PC-3 (cell line): ENCODE measurements at places on chromosomes 13 and 19. TPM values are rescaled to one million over a fixed set of nuclear protein-coding genes. Genes with fewer than 3 reads are reported as not detected.

DNA sequence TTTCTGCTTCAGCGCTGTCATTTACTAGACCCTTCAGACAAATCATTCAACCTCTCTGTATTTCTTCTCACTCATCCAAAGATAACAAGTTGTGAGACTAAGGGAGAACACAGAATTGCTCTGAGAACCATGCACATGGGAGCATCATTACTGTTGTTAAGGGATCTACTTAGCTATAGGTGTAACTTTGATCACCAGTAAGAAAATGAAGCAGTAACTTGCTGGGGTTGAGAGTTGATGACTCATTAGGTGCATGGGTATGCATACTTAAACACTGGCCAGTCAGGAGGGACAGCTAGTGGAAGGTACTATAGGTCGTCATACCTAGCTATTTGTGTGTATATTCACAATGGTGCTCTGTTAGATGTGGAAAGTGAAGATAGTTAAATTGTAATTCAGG, 61.5 kb downstream of the B3GLCT start:
- H3K27ac ChIP-seq = no peak overlapping the region
- H3K4me3 ChIP-seq = no peak overlapping the region
- H3K27me3 ChIP-seq = no peaks in the 10 kb centered on the region
- no peaks in the 10 kb centered on the region for H3K4me1 ChIP-seq

GRCh38 chr19:42122691-42123607, 9.3 kb downstream of the POU2F2 start:
- H3K27ac ChIP-seq = no peak overlapping the region
- H3K4me3 ChIP-seq = no peak overlapping the region
- H3K36me3 ChIP-seq = no peaks in the 10 kb centered on the region
- H3K4me1 ChIP-seq = peaks cover 14% of the 10 kb centered on the region
- H3K27me3 ChIP-seq = no peaks in the 10 kb centered on the region

The MBD3L2 gene
- total RNA-seq = not detected in 2 replicates

The TSKS gene
- not detected in 2 replicates for total RNA-seq

The COX6B2 gene
- total RNA-seq = 0.80 and 2.4 TPM in 2 replicates

- no peaks in the 10 kb centered on the region for H3K36me3 ChIP-seq
- H3K4me1 ChIP-seq = no peaks in the 10 kb centered on the region
- no peak overlapping the region for H3K27ac ChIP-seq
Measured at GRCh38 chr13:96540670-96541069, 450.8 kb downstream of the HS6ST3 start.

DNA sequence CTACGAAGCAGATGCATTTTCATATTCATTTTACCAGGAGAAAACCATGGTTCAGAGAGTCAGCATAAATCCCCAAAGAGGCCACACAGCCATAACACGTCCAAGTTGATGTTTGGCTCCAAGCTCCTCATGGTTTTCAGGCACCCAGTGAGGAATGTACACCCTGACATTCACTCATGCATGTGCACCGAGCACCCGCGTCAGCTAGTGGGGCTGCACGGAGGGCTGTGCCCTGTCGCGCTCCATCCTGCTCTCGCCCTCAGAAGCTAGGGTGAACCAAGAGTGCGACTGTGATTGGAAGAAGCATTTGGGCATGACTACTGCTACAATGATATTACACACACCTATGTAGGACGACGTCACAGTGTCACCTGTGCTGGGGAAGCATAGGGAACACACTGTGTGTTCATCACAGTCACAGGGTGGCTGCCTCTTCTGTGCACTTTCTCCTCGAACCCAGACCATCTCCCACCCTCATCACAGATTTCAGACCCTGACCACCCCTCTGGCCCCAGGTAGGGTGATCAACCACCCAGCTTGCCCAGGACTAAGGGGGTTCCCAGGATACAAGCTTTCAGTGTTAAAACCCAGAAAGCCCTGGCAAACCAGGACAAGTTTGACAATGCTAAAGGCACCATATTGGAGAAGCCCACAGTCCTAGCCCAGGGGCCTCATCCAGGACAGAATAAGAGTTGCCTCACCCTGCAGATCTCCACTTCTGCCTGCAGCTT, 148.6 kb upstream of the ZNF507 start:
- no peak overlapping the region for H3K4me3 ChIP-seq
- H3K36me3 ChIP-seq = no peaks in the 10 kb centered on the region
- H3K27ac ChIP-seq = no peak overlapping the region
- H3K4me1 ChIP-seq = no peaks in the 10 kb centered on the region
- no peaks in the 10 kb centered on the region for H3K27me3 ChIP-seq

GRCh38 chr13:29129616-29130015, 309.5 kb downstream of the MTUS2 start:
- H3K36me3 ChIP-seq = no peaks in the 10 kb centered on the region
- H3K27ac ChIP-seq = no peak overlapping the region
- peaks cover 18% of the 10 kb centered on the region for H3K27me3 ChIP-seq

- no peak overlapping the region for H3K27ac ChIP-seq
- no peak overlapping the region for H3K4me3 ChIP-seq
- no peaks in the 10 kb centered on the region for H3K4me1 ChIP-seq
- no peaks in the 10 kb centered on the region for H3K36me3 ChIP-seq
- no peak for DNase-seq
Measured at GRCh38 chr13:85597790-85598500, 201.3 kb downstream of the SLITRK6 start.

- H3K4me1 ChIP-seq = peaks cover 52% of the 10 kb centered on the region
- no peak overlapping the region; the same call in 1 of the 2 replicates for H3K4me3 ChIP-seq
- H3K27ac ChIP-seq = peak overlapping the region; percentile 99
- H3K27me3 ChIP-seq = no peaks in the 10 kb centered on the region
- H3K36me3 ChIP-seq = peaks cover 12% of the 10 kb centered on the region
- peak; percentile 95 for DNase-seq
Measured at GRCh38 chr19:46373491-46374359, 26.8 kb downstream of the PPP5C start.

DNA sequence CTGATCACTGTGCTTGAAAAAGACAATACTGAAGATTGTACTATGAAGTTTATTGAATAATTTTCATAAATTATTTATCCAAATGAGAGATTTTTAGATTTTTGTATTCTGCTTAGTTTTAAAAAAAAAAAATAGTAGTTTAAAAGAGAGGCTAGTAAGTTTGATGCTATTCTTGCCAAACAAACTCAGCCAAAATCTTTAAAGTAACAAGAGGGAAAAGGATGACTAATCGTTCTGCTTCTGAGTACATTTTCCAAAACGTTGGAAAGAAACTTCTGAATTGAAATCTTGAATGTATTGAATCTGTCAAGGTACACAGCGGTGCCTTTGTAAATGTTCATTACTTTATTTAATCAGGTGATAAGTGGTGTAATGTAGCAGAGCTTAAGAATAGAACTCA, 34.4 kb downstream of the NUP58 start:
- H3K27ac ChIP-seq = no peak overlapping the region
- H3K27me3 ChIP-seq = no peaks in the 10 kb centered on the region

The SHKBP1 gene
- total RNA-seq = 43.0 and 63.2 TPM in 2 replicates

The DPF1 gene
- total RNA-seq = 7.7 and 8.1 TPM in 2 replicates

GRCh38 chr13:51229101-51229719, 7.0 kb downstream of the FAM124A start:
- no peaks in the 10 kb centered on the region for H3K36me3 ChIP-seq
- no peak for DNase-seq
- no peak overlapping the region for H3K27ac ChIP-seq
- no peaks in the 10 kb centered on the region for H3K4me1 ChIP-seq

The YJEFN3 gene
- total RNA-seq = 6.5 and 8.1 TPM in 2 replicates

DNA sequence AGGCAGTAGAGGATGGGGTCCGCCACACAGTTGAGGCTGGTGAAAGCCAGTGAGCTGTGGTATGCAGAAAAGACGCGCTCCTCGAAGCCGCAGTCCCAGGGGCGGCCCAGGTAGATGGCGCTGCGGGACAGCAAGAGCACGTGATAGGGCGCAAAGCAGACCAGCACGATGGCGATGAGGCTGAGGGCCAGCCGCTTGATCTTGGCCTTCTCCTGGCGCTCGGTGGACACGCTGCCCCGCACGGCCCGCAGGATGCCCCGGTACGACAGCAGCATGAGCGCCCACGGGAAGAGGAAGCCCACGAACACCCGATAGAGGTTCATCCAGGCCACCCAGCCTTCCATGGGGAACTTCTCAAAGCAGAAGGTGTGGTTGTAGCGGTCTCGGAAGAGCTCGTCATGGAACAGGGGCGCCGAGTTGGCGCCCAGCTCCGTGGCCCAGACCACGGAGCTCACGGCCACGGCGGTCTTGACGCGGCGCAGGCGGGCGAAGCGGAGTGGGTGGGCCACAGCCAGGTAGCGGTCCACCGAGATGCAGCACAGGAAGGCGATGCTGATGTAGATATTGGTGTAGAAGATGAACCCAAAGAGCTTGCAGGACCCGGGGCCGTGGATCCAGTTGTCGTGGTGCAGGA, 6.5 kb upstream of the OPA3 start:
- DNase-seq = no peak
- H3K4me1 ChIP-seq = peaks cover 8% of the 10 kb centered on the region
- no peaks in the 10 kb centered on the region for H3K27me3 ChIP-seq
- H3K27ac ChIP-seq = no peak overlapping the region
- H3K4me3 ChIP-seq = no peak overlapping the region

GRCh38 chr19:50325310-50326100, 3.7 kb downstream of the KCNC3 start:
- H3K4me3 ChIP-seq = no peak overlapping the region; the same call in 1 of the 2 replicates
- no peak overlapping the region for H3K27ac ChIP-seq
- H3K36me3 ChIP-seq = no peaks in the 10 kb centered on the region

DNA sequence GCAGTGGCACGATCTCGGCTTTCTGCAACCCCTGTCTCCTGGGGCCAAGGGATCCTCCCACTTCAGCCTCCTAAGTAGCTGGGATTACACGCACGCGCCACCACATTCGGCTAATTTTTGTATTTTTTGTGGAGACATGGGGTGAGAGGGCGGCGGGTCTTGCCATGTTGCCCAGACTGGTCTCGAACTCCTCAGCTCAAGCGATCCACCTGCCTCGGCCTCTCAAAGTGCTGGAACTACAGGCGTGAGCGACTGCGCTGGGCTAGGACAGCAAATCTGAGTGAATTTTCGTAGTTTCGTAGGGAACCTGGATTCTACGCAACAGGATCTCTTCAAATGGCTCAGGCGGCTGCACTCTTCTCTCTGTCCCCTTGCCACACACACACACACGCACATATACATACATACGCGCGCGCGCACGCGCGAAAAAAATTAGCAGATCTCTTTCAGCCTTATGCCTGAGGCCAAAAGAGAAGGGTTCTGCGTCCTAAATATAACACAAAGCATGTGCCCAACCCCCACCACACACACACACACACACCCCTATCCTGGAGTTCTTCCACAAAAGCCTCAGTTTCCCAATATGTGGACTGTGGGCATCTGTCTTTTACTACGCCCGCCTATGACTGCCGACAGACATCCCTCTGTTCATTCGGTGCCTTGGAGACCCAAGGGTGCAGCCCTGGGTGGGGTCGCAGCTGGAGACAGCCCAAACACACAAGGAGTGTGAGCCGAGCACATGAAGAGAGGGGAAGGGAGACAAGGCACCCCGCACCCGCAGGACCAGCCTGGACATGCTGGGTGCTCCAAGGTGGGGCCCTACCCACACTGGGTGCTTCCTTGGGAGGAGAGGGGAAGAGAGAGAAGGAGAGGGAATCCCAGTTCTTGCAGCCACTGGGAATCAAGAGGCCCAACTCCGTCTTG, 616 bp downstream of the PINLYP start:
- H3K36me3 ChIP-seq = no peaks in the 10 kb centered on the region
- H3K27ac ChIP-seq = no peak overlapping the region
- peaks cover 9% of the 10 kb centered on the region for H3K4me1 ChIP-seq

DNA sequence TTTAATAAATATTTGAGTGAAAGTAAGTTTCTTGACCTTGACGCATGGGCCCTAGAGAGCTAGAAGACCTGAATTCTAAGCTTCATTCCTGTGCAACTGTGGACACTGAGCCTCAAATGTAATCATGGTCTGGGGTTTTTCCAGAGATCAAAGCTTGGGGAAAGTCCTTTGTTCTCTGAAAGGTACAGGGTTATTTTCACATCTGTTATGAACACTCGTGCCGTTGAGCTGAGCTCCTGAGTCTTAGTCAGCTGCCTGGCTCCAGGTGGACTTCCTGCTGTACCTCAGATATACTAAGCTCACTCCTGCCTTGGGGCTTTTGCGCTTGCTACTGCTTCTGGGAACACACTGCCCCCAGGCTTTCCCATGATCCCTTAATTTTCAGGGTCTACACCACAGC, 7.5 kb upstream of the ZBTB32 start:
- no peak overlapping the region for H3K27ac ChIP-seq
- H3K4me3 ChIP-seq = no peak overlapping the region
- no peak for DNase-seq
- no peaks in the 10 kb centered on the region; the same call in 1 of the 2 replicates for H3K36me3 ChIP-seq
- no peaks in the 10 kb centered on the region for H3K4me1 ChIP-seq

DNA sequence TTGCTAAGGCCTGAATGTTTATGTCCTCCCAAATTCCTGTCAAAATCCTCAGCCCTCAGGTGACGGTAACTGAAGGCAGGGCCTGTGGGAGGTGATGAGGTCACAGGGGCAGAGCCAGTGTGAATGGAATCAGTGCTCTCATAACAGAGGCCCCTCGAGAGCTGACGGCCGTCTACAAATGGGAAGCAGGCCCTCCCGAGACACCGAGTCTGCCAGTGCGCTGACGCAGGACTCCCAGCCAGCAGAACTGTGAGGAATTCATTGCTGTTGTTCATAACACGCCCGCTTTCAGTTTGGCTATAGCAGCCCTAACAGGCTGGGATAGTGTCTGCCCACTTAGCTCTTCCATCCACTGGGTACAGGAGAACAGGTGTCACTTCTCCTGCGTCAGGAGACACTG, 41.2 kb downstream of the CARS2 start:
- H3K27ac ChIP-seq = no peak overlapping the region
- no peaks in the 10 kb centered on the region for H3K27me3 ChIP-seq
- H3K36me3 ChIP-seq = peaks cover 43% of the 10 kb centered on the region
- no peak for DNase-seq
- H3K4me3 ChIP-seq = no peak overlapping the region
- no peaks in the 10 kb centered on the region for H3K4me1 ChIP-seq

DNA sequence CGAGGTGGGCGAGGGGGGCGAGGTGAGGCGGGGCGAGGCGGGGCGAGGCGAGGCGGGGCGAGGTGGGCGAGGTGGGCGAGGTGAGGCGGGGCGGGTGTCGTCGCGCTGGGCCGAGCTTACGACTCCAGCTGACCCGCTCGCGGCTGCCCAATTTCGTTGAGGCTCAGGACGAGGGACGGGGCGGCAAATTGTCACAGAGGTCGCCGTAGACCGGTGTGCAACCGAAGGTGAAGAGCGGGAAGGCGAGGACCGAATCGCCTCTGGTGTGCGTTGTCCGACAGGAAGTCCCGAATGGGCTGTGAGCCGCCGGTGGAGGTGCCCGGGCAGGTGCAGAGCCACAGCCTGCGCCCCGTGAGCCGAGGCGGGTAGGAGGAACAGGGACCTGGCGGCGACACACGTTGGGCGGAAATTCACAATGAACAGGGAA, at the start of gene LACC1:
Gene LACC1, plus strand, starts transcription at position 150 of the 427 bp plus-strand sequence. CDS start 1,082 bp downstream, outside the sequence.
- peak within 1 kb of the TSS; percentile 70 for H3K4me3 ChIP-seq
- DNase-seq = peak; percentile 30
- H3K27ac ChIP-seq = peak within 1 kb of the TSS; percentile 76
- H3K4me1 ChIP-seq = peaks cover 44% of the 10 kb centered on the region
- no peaks in the 10 kb centered on the region for H3K27me3 ChIP-seq
- no peaks in the 10 kb centered on the region for H3K36me3 ChIP-seq

The ELANE gene
- total RNA-seq = not detected in 2 replicates

The PSG2 gene
- not detected in 2 replicates for total RNA-seq
